ENCODE measurements at places on chromosomes 16 and 17. TPM values are rescaled to one million over a fixed set of nuclear protein-coding genes. Genes with fewer than 3 reads are reported as not detected.
A peak's percentile ranks its signal among the peaks of the same experiment; 100 is the strongest.

DNA sequence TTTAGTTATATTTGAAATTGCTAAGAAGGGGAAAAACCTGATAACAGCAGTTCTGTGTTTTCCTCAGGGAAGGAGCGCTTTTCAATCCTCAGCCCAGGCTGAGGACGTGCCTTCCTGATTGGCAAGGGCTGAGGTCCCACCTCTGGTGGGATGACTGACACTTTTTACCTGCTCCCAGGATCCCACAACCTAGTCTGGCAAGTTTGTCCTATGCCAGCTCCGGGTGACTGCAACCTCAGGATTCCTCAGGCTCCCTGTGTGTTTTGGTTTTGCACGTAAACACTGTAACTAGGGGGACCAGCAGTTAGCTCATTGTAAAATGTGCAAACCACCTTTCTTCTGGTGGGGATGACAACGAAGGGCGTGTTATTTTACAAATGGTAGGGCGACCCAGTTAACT lies 7.5 kb downstream of the MARCHF10 start:
- DNase-seq: peak; percentile 85

- no peak for DNase-seq
Observed at GRCh38 chr17:69535016-69535570, 120.6 kb downstream of the MAP2K6 start.

- DNase-seq: no peak
Observed at GRCh38 chr17:29038085-29038795, 4.7 kb upstream of the PIPOX start.

GRCh38 chr17:27562777-27563455 lies 68.1 kb upstream of the LGALS9 start:
- no peak for DNase-seq

MLYCD gene
- 43.8 TPM for total RNA-seq

KRTAP2-1 gene
- total RNA-seq: not detected
